ENCODE measurements at places on chromosomes 5 and 9.

GRCh38 chr9:83987402-83987791 is 6.8 kb downstream of the RMI1 start:
- no peak for DNase-seq

DNA sequence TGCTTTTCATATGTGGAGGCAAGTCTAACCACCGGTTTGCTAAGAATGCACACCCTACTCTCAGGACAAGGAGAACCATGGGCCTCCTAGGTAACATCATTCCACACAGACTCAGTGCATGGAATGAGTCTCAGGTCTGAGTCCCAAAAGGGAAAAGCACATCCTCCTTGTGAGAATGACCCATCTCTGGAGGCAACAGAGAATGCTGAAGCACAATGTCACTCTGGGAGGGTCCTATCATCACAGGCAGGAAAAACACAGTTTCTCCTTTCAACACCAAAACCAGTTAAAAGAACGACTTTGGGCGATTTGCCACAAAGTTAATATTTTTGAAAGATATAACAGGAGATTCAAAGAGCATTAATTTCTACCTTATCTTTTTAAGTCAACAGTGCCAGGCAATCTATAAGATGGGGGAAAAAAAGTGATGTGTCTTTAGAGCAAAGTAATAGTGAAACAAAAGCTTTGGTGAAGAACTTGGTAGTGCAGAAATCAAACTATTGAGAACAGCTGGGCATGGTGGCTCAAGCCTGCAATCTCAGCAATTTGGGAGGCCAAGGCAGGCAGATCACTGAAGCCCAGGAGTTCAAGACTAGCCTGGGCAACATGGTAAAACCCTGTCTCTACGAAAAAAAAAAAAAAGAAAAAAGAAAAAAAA is 97.3 kb downstream of the OXCT1 start:
- DNase-seq: no peak

- DNase-seq: no peak
Observed at GRCh38 chr5:150613991-150614660, 26.3 kb upstream of the SYNPO start.

DNA sequence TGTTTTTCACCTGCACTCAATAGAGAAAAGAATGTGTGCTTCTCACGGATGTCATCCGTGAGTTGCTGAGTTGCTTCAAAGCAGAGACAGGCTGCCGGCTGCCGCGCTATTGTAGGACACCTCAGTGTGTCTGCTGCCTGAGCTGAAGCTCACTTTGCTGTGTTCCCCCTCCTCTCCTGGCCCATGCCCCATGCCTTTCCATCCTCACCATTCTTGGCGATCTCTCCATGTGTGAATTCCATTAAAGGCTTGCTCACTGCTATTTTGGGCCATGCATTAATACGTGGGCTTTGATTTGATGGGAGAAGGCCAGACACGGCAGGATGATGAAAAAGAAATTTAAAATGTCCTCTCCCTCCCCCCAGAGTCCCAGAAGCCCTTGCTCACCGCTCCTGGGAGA is 14.5 kb downstream of the ADAM19 start:
- DNase-seq: no peak

DNA sequence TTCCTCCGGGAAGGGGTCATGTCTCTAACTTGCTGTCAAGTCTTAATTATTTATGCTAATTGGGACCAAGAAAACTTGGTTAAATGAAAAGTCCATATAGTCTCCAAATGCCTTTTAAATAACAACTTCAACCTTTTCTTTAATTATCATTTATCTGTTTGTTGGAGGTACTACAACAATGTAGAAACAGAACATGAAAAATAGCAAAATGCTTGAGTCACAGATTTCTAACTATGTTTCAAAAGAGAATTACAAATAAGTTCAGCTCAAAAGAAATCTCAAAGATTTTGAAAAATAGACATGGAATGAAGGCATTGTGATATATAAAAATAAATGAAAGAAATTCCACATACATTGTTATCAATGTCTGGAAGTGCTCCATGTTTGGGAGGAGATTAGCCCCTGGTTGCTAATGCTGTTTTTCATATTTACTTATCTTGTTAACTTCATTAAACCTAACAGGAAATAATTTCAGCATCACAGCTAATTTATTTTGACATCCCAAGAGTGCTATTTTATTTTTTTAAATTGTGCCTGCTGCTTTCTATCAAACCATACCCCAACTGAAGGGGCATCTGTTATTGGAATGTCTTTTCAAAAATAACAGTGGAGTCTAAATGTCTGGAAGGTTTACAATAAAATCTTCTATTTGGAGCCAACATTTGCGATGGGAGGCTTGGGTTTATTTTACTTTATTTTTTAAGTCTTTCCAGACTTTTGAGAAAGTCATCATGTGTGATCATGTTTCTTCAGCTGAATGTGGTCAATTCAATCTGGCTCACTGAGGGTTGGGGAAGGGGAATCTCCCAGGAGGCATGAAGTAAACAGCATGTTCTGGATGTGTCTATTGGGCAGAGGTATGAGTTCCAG is 53.1 kb upstream of the ANKRD55 start:
- DNase-seq: no peak

GRCh38 chr5:140734354-140734753 is 34.1 kb downstream of the ZMAT2 start:
- DNase-seq: no peak

DNA sequence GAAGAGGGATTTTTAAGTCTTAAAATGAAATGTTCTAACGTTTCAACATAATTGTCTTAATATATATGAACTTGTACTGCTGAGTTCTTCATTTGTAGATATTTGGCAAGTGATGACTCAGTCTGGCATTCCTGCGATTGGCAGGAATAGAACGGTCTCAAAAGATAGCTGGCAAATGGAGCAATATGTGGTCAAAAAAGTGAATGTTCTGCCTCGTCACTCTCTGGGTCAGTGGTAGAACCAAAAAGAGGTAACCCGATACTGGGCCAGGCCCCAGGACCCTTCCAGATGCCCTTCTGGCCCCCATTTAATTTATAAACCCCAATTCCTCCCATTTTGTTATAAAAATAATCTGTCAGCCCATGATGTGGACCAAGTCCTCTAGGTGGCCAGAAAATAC is 39.2 kb downstream of the ZNF366 start:
- DNase-seq: no peak

DNA sequence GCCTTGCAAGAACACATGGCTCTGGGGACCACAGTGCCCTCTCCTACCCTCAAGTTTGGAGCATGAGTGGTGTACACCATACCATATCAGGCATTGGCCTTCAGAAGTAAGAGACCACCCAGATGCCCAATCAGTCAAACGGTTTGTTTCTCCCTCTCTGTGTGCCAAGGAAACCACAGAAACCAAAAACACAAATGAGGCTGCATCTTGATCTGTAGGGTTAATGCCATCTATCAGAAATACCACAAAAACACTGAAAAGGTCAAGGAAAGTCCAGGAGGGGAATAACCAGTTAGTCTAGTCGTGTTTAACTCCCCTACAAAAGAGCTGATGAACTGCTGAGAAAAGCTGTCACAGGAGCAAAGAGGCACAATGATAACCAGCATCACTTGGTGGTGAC is 78.4 kb downstream of the INSYN2B start:
- DNase-seq: no peak

GRCh38 chr9:124723352-124723751 is 47.8 kb downstream of the NR6A1 start:
- DNase-seq: no peak

- no peak for DNase-seq
Observed at GRCh38 chr5:42436051-42436450, 12.8 kb downstream of the GHR start.

DNA sequence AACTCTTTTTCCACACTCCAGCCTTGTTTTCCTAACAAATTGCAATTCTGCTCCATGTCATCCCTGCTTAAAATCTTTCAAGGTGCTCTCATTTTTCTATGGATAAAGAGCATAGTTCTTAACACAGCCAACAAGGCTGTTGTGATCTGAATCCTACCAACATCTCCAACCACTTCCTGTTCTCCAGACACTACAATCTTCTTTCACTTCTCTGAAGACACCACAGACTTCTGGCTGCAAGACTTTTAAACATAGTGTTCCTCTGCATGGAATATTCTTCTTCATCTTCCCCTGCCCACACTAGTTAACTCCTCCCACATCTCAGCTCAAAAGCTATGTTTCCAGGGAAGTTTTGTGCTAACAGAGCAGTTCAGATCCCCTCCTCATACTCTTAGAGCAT is 404.8 kb downstream of the MAN2A1 start:
- no peak for DNase-seq

GRCh38 chr5:100609594-100609993 is 74.4 kb downstream of the FAM174A start:
- no peak for DNase-seq

GRCh38 chr5:3118340-3118739 is 366.9 kb upstream of the IRX2 start:
- DNase-seq: no peak

GRCh38 chr9:4591123-4591500 is 71.0 kb upstream of the PLPP6 start:
- no peak for DNase-seq

DNA sequence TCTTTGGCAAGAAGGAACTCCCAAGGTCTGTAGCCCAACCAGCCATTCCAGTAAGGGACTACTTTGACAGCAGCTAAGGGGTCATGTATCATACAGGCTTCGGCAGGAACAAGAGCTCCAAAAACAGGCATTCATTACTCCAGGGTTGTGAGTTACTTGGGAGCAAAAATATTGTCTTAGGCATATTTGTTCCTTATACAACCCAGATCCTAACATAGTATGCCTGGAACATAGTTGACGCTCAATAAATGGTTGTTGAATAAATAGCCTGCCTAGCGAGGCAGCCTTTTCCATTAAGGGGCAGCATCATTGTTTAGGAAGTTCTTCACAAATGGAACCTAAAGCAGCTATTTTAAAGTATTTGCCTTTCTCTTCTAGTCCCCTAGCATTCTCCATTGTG is 35.8 kb upstream of the FER start:
- DNase-seq: no peak

DNA sequence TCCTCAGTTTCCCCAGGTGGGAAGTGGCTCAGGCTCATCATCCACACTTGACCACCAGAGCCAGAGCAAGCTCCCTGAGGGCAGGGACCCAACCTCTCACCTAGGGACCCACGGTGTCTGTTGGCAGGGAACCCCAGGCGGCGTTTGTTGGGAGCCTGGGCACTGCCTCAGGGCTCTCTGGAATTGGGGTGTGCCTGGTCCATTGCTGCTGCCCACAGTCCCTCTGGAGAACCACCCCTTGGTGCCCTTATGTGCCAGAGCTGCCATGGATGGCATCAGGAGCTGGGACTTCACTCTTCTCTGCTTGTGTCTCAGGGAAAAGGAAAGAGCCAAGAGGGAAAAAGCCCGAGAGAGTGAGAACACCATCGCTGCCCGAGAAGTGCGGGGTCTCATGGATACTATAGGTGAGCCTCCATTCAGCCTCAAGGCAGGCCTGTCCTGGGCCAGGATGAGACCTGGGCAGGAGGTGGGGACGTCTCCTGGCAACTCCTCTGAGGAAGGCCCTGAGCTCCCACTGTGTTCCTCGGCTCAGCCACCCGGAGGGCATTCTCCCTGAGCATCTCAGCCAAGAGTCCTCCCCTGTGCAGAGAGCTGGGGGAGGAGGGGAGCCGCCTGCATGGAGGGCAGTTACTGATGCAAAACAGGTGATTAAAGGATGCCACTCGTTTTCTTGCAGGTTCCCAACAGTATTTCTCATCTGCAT is 4.5 kb downstream of the CCDC180 start:
- no peak for DNase-seq

- DNase-seq: no peak
Observed at GRCh38 chr5:15406478-15406877, 93.5 kb upstream of the FBXL7 start.

DNA sequence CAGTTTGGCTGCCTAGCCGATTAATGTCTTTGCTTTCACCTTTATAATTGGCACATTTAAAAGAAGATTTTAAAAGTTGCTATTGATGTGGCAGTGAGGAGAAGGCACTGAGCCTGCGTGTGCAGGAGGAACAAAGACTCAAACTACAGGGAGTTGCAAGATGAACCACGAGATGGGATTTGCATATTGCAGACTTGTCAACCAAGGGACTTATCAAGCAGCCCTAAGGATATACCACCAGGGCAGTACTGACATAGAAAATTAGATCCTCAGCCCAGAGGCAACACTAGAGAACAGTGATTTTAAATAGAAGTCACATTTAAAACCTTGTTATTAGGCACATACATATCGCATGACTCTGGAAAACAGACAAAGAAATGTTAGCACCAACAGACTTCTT is 342.6 kb downstream of the GLIS3 start:
- DNase-seq: no peak

GRCh38 chr9:82168585-82168984 is 180.0 kb downstream of the SPATA31D1 start:
- no peak for DNase-seq

- DNase-seq: no peak
Observed at GRCh38 chr9:5642170-5642569, 13.3 kb downstream of the RIC1 start.

GRCh38 chr5:168712280-168712924 is 133.2 kb upstream of the PANK3 start:
- no peak for DNase-seq

GRCh38 chr5:115428676-115429075 is 115.9 kb downstream of the FEM1C start:
- no peak for DNase-seq

- no peak for DNase-seq
Observed at GRCh38 chr9:77601476-77602099, 46.5 kb downstream of the GNA14 start.

- DNase-seq: no peak
Observed at GRCh38 chr9:90843525-90843924, 41.9 kb downstream of the SYK start.

DNA sequence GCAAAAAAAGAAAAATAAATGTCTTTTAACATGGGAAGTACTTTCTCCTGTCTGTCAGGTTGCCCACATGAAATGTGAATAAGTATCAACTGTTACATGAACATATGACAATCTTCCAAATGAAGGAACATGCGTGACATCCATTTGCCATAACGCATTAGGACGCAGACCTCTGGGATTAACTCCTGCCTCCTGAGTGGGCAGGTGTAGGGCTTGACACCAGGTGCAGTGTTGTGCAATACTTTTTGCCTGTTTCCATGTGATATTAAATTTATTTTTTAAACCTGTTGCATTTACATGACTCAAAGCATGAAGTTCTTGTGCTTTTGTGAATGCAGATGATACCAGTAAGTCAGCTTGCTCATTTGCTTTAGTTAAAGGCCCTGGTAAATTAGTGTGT is 8.7 kb upstream of the TMEM141 start:
- no peak for DNase-seq

GRCh38 chr5:8376478-8376877 is 507.5 kb downstream of the MTRR start:
- DNase-seq: no peak

DNA sequence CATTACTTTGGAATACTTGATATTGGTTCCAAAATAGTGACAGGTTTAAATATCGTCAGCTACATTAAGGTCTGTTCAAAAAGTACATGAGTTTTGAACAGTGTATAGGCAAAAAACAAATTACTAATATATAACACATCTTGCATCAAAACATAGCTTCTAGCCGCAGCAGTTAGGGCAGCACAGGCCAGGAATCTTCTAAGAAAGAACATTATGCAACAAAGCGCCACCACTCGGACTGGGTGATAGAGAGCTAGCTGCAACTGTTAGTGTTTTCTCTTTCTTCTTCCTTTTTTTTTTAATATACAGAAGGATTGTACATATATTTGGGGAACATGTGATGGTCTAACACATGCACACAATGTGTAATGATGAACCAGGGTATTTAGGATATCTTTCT is 504.5 kb downstream of the NR2F1-AS1 start:
- DNase-seq: no peak

GRCh38 chr5:67493676-67494075 is 297.1 kb upstream of the CD180 start:
- no peak for DNase-seq

GRCh38 chr9:23380821-23381220 is 445.2 kb downstream of the ELAVL2 start:
- DNase-seq: no peak

- DNase-seq: no peak
Observed at GRCh38 chr5:82100303-82101077, 128.7 kb downstream of the ATG10 start.
